NCI-H2171 (cell line): ENCODE measurements at places on chromosomes 1 and 21.

GRCh38 chr21:14677013-14677412, 130.9 kb upstream of the SAMSN1 start:
- DNase-seq, result no peak

- no peak for DNase-seq
Observed at GRCh38 chr21:15206514-15206913, 141.7 kb upstream of the NRIP1 start.

DNA sequence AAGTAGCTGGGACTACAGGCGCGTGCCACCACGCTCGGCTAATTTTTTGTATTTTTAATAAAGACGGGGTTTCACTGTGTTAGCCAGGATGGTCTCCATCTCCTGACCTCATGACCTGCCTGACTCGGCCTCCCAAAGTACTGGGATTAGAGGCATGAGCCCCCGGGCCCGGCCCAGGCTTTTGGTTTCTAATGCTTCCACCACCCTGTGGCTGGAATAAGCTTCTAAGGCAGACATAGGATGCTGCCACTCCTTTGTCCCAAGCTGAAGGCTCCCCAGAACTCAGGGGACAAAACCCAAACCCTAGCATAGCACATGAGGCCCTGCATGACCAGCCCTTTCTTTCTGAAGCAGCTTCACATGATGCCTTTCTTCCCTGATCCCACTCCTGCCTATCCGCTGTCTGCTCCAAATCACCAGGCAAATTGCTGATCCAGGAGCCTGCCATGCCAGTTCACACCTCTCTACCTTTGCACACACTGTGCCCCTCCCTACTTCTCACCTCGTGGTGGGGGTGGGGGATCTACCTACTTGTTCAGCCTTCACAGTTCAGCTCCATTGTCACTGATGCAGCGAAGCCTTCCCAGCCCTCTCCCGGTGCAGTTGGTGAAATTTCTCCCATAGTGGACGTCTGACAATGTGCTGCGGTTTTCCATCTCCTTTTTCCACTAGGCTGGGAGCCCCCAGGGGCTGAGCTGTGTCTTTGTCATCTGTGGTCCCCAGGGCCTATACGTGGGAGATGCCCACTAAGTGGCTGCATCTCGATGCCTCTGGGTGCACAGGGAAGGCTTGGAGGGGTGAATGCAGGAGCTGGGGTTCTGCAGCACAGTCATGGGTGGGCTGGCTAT, 6.9 kb downstream of the PTPRU start:
- no peak for DNase-seq

GRCh38 chr1:13583595-13583965, at the start of gene PDPN:
PDPN (plus strand) TSS chr1:13583832; CDS start chr1:13584034, 202 bp downstream.
- DNase-seq, result peak; percentile 31

- DNase-seq, result no peak
Observed at GRCh38 chr1:13779930-13780329, 79.9 kb downstream of the PRDM2 start.

GRCh38 chr21:17613242-17613676, 558 bp upstream of the BTG3 start:
- DNase-seq, result no peak

DNA sequence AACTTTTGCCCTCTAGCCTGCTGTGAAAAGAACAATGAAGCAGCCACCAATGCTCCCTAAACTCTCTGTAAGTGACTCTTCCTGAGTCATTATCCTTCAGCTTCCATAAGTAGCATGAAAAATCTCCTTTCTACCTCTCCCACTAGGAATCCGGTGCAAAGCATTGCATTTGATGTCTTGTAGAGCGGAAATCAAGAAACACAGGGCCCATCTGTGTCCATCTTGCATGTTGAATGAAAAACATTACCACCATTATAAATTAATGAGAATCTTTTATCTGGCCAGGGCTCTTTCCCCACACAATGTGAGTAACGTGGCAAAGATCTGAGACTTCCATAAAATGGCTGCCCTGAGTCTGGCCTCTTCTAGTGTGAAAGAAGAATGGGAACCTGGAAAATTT, 324.4 kb downstream of the ADGRL2 start:
- no peak for DNase-seq

DNA sequence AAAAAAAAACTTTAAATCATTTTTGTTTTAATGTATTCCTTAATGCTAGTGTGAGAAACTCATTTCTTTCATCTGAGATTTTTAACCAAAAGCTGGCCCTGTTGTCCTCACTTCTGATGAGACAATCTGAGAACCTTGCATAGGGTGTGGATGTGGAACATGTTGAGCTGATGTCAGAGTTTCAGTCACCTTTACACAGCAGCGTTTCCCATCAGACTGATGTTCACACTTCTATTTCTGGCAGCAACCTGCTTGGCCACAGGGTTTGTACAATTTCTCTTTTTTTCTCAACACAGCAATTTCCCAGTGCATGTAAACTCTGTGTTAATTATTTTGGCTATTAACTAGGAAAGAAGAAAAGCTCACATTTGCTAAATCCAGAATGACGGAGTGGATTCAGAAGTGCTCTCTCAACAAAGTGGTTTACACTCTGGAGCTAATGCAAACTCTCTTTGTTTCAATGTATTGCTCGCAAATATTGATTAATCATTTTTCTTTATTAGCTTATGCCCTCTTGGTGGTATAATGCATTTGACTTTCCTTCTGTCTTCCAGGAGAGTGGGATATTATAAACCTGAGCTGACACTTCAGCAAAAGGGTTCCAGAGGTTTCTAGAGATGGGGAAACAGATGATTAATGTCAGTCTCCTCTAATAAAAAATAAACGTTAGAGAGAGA, 70.5 kb upstream of the HSPA13 start:
- no peak for DNase-seq

DNA sequence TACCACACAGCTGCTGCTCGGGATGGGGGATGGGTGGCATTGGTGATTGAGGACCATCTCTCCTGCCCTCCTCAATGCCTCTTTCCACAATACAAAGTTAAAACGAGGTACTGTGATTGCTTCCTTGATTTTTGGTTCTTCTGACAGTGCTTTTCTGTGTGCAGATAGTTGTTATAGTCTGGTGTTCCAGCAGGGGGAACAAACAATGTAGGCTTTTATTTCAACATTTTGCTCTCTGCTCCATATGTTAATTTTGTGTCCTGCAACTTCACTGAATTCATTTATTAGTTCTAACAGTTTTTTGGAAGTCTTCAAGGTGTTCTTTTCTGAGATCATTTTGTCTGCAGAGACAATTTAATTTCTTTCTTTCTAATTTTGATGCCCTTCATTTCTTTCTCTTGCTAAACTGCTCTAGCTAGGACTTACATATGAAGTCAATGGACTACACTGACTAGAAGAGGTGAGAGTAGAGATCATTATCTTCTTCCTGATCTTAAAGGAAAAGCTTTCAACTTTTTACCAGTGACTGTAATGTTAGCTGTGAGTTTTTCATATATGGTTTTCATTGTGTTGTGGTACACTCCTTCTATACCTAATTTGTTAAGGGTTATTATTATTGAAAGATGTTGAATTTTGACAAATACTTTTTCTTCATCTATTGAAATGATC, 45.4 kb downstream of the TNFSF18 start:
- DNase-seq, result no peak

- no peak for DNase-seq
Observed at GRCh38 chr1:24966724-24967346, 36.8 kb upstream of the RUNX3 start.

- DNase-seq, result no peak
Observed at GRCh38 chr21:16279731-16280581, 550.2 kb downstream of the USP25 start.

- no peak for DNase-seq
Observed at GRCh38 chr1:247111259-247111699, 7.1 kb upstream of the ZNF669 start.

- no peak for DNase-seq
Observed at GRCh38 chr1:20988943-20989342, 187.8 kb downstream of the EIF4G3 start.

- DNase-seq, result no peak
Observed at GRCh38 chr1:214498021-214498420, 53.4 kb downstream of the PTPN14 start.

GRCh38 chr1:239547987-239548386, 161.6 kb downstream of the CHRM3 start:
- DNase-seq, result no peak

GRCh38 chr1:248858096-248858890, 592 bp downstream of the ZNF692 start:
- DNase-seq, result peak; percentile 39

- no peak for DNase-seq
Observed at GRCh38 chr1:24875257-24875656, 54.8 kb downstream of the RUNX3 start.

DNA sequence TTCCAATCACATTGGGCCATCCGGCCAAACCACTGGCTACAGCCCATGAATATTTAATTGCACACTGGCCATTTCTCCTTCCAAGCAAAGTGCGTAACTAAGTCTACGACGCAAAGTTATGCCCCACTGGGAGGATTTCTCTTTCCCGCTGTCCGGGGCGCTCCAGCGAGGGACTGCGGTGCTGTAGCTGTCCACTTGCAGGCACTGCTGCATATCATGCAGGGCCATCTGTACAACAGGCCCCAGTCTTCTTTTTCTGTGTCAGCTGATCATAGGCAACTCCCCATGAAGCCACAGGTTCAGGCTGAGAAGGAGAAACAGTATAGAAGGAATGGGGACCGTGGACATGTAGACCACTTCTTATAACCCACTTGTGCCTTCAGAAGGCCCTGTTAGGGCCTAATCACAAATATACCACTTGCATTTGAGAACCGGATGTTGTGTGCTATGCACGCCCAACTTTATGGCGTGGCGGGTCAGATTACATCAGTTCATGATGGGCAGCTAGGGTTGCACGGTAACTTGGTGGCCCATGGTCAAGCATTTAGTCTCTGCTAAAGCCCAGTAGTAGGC, 58.0 kb downstream of the ADSS2 start:
- DNase-seq, result no peak

- DNase-seq, result no peak
Observed at GRCh38 chr1:197413564-197413963, 145.5 kb downstream of the CRB1 start.

- no peak for DNase-seq
Observed at GRCh38 chr1:44531785-44532566, 126.9 kb downstream of the RNF220 start.

DNA sequence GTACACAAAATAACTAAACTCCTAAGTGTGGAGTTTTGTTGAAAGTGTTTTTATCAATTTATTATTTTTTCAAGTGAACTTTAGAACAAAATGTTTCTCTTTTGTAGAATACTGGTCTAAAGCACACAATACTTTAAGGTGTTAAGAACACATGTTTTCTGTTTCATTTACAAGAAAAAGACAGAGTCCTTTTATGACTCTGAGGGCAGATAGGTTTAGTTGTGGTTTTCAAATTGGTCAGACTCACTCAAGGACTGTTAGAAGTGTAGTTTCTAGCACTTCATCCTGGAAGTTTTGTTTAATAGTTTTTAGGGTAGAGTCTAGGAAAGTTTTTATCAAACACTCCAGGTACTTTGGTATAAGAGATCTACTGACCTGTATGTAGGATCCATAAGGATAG, 376.5 kb downstream of the LRRIQ3 start:
- no peak for DNase-seq

- no peak for DNase-seq
Observed at GRCh38 chr1:226979517-226980121, 39.5 kb downstream of the COQ8A start.

- DNase-seq, result no peak
Observed at GRCh38 chr1:219330669-219331068, 157.0 kb downstream of the LYPLAL1 start.

- DNase-seq, result no peak
Observed at GRCh38 chr1:218546314-218546713, 201.2 kb downstream of the TGFB2 start.
